ENCODE measurements at places on chromosomes 1 and 21.

DNA sequence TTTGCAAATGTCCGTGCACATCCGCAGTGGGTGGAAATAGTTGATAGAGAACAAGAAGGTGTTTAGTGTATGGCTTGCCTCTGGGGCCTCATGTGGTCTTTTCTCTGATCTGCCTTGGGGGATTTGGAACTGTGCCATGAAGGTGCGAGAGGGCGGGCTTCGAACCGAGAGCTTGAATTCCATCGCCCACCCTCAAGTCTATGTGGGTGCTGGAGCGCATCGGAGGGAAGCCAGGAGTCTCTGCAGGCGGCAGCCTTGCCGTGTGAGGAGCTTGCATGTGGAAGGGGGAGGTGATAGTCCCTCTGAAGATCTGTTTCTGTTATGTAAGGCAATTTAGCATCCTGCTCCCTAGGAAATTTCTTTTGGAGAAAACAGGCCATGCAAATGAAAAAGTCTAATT, 119.6 kb downstream of the HUNK start:
- H3K27me3 ChIP-seq = peaks cover 6% of the 10 kb centered on the region
- DNase-seq = no peak
- no peaks in the 10 kb centered on the region for H3K4me1 ChIP-seq
- no peaks in the 10 kb centered on the region for H3K36me3 ChIP-seq

GRCh38 chr21:43321111-43321510, 105.8 kb downstream of the SIK1 start:
- H3K27ac ChIP-seq = no peak overlapping the region
- peaks cover 4% of the 10 kb centered on the region for H3K4me1 ChIP-seq
- no peak for DNase-seq
- no peaks in the 10 kb centered on the region for H3K36me3 ChIP-seq
- H3K4me3 ChIP-seq = no peak overlapping the region

GRCh38 chr1:228185641-228185965, 20.0 kb downstream of the IBA57 start:
- H3K27ac ChIP-seq = no peak overlapping the region
- H3K4me3 ChIP-seq = no peak overlapping the region
- H3K36me3 ChIP-seq = no peaks in the 10 kb centered on the region
- H3K27me3 ChIP-seq = no peaks in the 10 kb centered on the region

GRCh38 chr21:40436261-40436660, 410.7 kb downstream of the DSCAM start:
- H3K27me3 ChIP-seq = no peaks in the 10 kb centered on the region
- H3K4me1 ChIP-seq = no peaks in the 10 kb centered on the region
- no peak for DNase-seq
- H3K36me3 ChIP-seq = no peaks in the 10 kb centered on the region

GRCh38 chr1:202074985-202075384, 47.7 kb upstream of the GPR37L1 start:
- no peaks in the 10 kb centered on the region for H3K4me1 ChIP-seq
- H3K4me3 ChIP-seq = no peak overlapping the region
- no peaks in the 10 kb centered on the region for H3K36me3 ChIP-seq

GRCh38 chr1:208060215-208060869, 149.4 kb upstream of the CD34 start:
- no peaks in the 10 kb centered on the region for H3K27me3 ChIP-seq
- H3K36me3 ChIP-seq = no peaks in the 10 kb centered on the region
- no peaks in the 10 kb centered on the region for H3K4me1 ChIP-seq
- no peak for DNase-seq
- H3K27ac ChIP-seq = no peak overlapping the region

DNA sequence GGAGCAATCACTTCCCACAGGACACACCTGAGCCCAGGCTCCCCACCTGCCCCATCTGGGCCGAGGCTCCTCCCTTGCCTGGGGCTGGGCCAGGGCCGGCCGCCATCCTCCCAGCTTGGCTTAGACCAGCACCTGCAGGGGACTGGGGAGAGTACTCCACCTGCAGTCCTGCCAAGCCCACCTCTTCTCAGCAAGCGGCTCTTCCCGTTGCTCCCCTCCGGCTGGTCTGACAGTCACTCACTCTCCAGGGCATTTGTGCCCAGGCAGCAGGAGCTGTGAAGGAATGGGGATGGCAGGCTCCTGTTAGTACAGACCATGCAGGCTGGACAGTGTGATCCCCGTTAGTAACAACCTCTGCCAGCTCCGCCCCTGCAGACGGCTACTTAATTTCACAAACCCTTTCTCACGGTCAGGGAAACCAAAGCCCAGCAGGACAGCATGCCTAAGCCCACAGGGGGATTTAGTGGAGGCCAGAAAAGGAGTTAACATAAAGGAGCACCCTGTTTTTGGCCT, at the start of gene FYB2:
Gene FYB2, minus strand, starts transcription at position 18 of the 513 bp plus-strand sequence. CDS start 114 bp downstream, outside the sequence.
- no peaks in the 10 kb centered on the region for H3K4me1 ChIP-seq
- no peak within 1 kb of the TSS for H3K4me3 ChIP-seq
- peaks cover 13% of the 10 kb centered on the region for H3K27me3 ChIP-seq
- no peak for DNase-seq
- H3K36me3 ChIP-seq = no peaks in the 10 kb centered on the region
- no peak within 1 kb of the TSS for H3K27ac ChIP-seq

DNA sequence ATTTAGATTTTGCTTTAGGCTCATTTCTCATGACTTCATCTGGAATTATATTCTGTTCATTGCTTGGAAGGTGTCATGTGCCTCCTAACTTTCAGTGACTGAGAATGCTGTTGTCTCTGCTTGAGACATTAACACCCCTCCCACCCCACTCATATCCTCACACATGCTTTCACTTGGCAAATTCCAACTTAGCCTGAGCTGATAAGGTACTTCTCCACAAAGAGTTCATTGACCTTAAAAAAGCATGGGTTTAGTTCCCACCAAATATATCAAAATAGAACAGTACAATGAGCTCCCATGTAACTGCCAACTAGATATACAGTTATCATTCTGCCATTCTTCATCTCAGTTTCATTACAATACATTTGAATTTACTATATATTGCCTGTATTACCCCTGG, 576.5 kb upstream of the ADGRL2 start:
- H3K36me3 ChIP-seq = no peaks in the 10 kb centered on the region
- H3K4me3 ChIP-seq = no peak overlapping the region
- DNase-seq = no peak
- no peaks in the 10 kb centered on the region for H3K4me1 ChIP-seq
- H3K27ac ChIP-seq = no peak overlapping the region

- H3K27ac ChIP-seq = no peak overlapping the region
- H3K4me3 ChIP-seq = no peak overlapping the region
- no peak for DNase-seq
These were observed 10.4 kb upstream of the FOXE3 start for GRCh38 chr1:47405697-47406096.

GRCh38 chr21:39597595-39597994, 15.1 kb upstream of the B3GALT5 start:
- peaks cover 2% of the 10 kb centered on the region for H3K27me3 ChIP-seq
- H3K4me1 ChIP-seq = no peaks in the 10 kb centered on the region
- DNase-seq = no peak
- no peak overlapping the region for H3K27ac ChIP-seq
- H3K36me3 ChIP-seq = no peaks in the 10 kb centered on the region

All from activated naive CD8-positive, alpha-beta T cell treated with anti-CD3 and anti-CD28 coated beads, Interleukin-2, amount 50 U/mL, for 24 hours (primary cell).